ENCODE measurements at places on chromosomes 4 and X.

GRCh38 chrX:1483843-1484637 lies 31.3 kb upstream of the ASMTL start:
- DNase-seq = no peak

GRCh38 chr4:97548943-97549583 lies 594.2 kb downstream of the STPG2 start:
- DNase-seq = peak; percentile 30

- no peak for DNase-seq
Measured at GRCh38 chrX:153387987-153388721, 13.0 kb downstream of the PNMA6E start.

DNA sequence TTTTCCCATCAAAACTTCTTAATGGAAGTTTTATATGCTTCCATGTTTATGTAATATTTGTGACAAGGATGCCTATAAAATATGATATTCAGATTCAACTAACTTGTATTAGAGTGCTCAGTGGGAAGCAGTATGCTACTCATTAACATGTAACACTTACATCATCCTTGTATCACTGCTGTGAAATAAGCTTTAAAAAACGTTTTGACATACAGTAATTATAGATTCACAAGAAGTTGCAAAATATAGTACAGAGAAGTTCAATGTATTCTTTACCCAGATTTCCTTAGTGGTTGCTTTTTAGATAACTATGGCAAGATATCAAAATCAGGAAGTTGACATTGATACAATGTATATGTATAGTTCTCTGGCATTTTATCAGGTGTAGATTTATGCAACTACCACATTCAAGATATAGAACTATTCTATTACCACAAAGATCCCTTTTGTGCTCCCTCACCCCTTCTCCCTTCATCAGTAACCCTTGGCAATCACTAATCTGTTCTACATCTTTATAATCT lies 56.3 kb downstream of the DTHD1 start:
- no peak for DNase-seq

- DNase-seq = peak; percentile 71
Measured at GRCh38 chr4:184911310-184911709, 85.5 kb upstream of the ACSL1 start.

GRCh38 chrX:73289039-73289438 lies 74.4 kb upstream of the NAP1L2 start:
- DNase-seq = no peak
